ENCODE measurements at places on chromosomes 2 and 18.

- DNase-seq: no peak
Observed at GRCh38 chr2:148860037-148860436, 15.0 kb upstream of the KIF5C start.

DNA sequence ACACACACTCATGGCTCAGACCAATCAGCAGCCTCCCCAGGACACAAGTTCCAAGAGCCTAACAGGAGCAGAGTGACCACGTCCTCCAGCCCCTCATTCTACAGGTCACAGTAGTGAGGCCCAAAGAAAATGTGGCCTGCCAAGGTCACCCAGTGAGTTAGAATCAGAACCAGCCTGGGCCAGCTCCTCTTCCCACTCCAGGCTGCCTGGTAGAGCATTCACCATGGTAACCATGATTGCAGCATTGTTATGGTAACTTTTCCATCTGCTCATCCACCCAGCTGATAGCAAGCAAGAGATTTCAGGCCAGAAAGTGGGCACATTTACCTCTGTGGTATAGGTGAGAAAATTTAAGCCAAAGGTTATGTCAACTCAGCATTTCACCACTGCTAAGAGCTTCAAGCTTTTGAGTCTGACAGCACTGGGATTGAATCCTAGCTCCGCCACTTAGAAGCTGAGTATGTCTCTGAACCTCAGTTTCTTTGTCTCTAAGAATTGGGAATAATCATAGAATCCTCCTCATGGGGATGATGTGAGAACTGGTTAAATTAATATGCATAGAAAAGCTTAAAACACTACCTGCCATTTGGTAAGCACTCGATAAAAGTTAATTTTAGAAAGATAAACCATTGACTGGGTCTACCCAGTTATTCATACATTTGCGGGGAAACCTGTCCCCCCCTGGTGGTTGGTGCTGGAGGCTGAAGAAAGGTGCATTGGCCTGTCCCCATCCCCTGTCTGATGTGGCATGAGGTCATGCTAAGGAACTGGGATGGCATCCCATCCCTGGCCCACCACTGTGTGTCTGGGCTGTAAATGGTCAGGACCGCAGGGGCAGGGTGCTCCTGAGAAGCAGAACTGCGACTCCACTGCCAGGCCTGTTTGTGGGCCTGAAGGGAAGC is 181.5 kb downstream of the KLHL29 start:
- no peak for DNase-seq

GRCh38 chr2:145399131-145399530 is 879.2 kb upstream of the ZEB2 start:
- DNase-seq: no peak

- no peak for DNase-seq
Observed at GRCh38 chr18:11304928-11305327, 155.6 kb upstream of the PIEZO2 start.

- peak; percentile 75 for DNase-seq
Observed at GRCh38 chr2:240916571-240917008, 10.5 kb downstream of the CROCC2 start.
